ENCODE measurements at places on chromosomes 13 and 19.

DNA sequence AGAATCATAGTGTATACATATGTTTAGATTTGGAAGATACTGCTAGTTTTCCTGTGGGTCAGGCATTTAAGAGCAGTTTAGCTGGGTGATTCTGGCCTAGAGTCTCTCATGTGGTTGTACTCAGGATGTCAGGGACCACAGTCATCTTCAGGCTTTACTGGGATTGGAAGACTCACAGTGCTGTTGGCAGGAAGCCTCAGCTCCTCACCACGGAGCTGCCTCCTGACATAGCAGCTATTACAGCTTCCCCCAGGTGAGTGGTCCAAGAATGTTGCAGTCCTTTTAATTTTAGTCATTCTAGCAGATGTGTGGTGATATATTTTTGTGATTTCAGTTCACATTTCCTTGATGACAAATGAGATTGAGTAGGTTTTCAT is 16.9 kb upstream of the GPR18 start:
- no peak for DNase-seq

GRCh38 chr19:36060430-36060829 is 5.7 kb downstream of the WDR62 start:
- no peak for DNase-seq

GRCh38 chr13:26653310-26653709 is 95.8 kb downstream of the WASF3 start:
- no peak for DNase-seq

DNA sequence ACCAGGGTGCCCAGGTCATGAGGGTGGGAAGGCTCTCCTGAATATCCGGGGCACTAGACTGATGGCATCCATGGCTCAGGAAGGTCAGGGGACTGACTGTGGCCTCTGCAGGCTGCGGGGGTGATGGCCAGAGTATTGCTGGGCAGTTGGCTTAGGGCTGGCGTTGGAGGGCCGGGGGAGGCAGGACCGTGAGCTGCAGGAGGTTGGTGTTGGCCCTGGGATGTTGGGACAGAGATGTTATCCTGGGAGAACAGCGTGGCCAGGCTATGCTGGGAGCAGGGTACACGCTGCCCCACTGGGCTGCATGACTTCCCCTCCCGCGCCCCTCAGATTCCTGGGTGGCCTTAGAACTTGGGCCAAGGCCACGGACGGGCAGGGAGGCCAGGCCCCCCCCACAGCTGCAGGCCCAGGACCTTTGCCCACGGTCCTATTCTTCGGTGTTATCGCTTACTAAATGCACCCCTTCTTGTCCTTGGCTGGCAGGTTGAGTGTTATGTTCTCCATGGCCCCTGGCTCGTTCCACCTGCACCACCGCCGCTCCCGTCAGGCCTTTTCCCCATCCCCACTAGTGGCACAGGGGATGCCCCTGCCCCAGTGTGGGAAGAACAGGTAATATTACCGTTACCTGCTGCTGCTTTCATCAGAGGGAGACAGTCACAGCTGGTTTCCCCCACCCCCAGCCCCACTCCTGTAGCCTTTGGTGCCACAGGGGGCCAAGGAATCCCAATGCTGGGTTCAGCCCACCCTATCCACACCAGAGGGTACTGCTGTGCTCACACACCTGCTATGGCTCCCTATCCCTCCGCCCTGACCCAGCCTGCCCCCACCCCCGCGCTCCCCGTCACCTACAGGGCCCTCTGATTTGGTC is 3.2 kb upstream of the ISYNA1 start:
- no peak for DNase-seq

DNA sequence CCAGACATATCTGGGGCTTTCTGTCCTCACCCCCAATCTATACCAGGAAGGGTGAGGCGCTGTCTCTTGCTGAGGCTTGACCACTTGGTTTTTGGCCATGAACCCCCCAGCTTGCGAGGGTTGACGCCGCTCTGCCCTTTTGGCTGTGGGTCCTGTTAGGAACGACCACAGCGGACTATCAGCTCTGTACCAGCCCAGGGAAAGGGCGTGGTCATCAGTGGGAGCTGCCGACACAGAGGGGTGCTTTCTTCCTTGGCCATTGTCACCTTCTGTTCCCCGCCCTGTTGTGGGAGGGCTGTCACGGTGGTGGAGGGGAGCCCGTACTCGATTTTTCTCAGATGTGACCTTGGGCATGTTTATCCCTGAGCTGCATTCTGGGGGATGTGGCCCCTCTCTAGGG is 5.7 kb downstream of the DCAF15 start:
- DNase-seq = no peak

DNA sequence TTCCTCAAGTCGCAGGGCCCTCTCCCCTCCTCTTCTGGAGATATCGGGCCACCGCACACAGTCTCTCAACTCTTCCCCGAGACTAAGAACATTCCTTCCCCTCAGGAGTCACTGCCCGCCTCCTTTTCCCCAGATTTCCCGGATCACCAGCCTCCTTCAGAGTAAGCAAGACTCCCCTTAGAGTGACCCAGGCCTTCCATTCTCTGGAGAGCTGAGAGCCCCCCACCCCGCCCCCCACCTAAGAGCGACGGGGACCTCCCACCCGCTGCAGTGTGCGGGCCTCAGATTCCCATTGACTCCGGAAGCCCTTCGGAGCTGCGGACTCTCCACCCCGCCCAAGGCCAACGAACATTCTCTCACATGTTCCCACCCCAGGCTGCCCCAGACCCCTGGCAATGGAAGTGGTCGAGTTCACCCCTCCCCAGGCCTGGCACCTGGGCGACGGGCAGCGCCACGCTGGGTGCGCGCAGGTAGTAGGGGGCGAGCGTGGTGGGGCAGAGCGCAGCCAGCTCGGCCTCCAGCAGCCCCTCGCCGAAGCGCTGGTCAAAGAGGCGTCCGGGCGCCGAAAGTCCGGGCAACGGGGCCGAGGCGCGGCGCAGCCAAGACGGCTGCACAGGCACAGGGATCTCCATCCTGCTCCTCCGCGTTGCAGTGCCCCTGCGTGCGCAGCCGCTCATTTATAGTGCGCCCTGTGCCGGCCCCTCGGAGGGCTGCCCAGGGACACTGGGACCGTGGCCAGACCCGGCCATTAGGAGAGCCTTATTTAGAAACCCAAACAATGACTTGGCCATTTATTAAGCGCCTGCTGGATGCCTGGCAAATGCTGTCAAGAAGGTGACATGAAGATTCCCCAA is at the start of gene HSPB6:
HSPB6 (minus strand) TSS at position 653 of the 854 bp plus-strand sequence; CDS start at position 632, 21 bp downstream.
- DNase-seq = peak; percentile 78

GRCh38 chr13:29439601-29440388 is 155.7 kb downstream of the SLC7A1 start:
- DNase-seq = no peak

DNA sequence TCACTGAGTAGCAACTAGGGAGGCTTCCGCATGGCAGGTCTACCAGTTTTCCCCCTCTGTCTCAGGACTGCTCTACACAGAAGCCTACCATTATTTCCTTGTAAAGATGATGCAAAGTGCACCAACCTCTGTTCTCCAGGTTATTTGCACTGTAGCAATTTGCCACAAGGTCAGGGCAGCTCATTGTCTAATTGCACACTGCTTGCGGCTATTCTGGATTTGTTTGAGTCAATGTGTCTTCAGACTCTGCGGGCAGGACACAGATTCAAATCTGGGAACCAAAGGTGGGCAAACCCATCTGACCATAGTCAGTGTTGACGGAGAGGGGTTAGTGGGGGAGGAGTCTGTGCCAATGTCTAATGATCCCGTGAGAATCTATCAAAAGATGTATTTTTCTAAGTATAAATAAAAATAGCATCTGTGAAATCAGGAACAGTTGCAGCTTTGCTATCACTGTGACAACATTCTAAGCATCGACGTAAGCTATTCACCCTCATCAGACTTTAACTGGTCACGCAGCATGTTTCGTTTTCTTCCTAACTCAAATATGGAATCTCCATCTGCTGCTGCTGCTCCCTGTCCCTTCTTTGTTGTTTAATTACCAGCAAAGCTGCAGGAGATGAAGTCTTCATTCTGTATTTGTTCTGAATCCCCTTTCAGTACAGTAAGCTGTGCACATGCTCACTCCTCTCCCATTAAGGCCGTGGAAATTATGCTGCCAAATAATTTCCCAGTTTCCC is 26.4 kb downstream of the CYSLTR2 start:
- DNase-seq = no peak

GRCh38 chr13:41065078-41065477 is 3.8 kb downstream of the WBP4 start:
- DNase-seq = no peak

GRCh38 chr13:48333976-48334375 is 30.4 kb downstream of the RB1 start:
- no peak for DNase-seq

DNA sequence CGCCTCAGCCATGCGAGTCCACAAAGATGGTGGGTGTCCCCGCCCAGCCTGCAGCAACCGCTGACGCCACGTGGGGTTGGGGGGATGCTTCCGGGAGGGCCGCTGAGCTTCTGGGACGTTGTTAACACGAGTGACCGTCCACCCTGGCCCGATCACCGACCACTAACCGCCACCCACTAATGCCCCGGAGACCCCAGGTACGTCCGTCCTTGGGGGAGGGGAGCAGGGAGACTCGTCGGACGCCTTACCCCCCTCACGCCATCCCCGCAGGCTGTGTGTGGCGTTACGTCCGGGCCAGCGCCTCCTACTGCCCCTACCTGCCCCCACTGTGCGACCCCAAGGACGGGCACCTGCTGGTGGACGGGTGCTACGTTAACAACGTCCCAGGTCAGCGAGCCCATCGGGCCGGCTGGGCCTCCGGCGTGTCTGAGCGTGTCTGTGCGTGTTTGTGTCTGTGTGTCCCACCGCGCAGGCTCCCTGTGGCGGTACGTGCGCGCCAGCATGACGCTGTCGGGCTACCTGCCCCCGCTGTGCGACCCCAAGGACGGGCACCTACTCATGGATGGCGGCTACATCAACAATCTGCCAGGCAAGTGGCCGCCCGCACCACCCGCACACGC is 21.3 kb downstream of the PNPLA6 start:
- no peak for DNase-seq

DNA sequence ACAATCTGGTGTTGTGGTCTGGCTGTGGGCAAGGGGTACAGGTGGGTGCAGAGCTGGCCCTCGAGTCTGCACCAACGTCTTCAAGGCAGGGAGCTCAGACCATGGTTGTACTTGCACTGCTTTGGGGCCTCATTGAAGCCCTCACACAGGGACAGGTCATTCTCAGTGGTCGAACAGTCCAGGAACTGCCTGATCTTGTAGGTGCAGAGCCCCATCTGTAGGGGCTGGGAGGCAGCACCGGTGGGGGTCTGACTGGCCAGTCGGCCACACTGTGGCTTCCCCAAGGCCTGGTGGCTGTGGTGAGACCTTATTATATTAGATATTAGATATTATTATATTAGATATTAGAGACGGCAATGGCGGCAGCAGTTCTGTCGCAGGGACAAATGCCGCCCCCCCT is 14.0 kb downstream of the S1PR2 start:
- DNase-seq = no peak

DNA sequence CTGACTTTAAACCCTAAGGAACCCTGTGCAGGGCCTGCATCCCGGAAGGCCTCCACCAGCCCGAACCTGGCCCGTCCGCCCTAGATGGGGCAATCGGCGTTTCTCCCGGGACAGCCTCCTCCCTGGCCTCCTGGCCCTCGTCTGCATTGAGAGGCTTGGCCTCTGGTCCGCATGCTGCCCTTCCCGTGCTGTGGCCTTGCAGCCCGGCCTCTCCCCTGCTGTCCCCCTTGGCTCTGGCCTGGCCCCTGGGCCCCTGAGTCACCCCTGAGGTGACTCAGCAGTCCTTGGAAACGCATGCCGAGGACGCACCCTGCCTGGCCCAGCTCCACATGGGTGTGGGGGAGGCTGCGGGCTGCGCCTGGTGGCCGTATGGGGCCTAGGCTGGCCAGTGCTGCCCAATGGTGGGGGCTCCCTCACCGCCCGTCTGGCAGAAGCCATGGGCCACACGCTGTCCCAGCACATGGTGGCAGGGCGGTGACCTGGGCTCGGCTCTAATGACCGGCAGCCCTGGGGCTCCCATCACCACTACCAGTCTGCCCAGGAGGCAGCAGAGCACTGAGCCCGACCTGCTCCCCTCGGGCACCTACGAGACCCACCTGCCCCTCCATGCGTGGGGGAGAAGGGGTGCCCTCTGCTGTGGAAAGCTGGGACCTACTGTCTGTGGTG is 25.7 kb downstream of the SH3GL1 start:
- DNase-seq = no peak

DNA sequence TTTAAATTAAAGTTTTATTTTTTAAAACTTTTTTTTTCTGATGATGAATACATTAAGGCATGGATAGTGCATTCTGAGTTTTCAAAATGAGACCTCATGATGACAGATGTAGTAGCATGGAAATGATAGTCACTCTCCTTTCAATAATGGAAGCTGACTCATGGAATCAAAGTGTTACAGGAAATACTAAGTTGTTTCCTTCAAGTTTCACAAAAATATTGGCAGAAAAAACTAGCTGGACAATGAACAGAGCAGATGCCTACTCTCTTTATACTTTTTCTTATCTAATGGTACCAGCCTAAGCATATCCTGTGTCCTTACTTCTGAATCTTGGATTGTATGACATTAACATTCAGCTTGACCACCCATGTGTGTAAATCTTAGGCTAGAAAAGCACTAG is 1337.3 kb downstream of the PCDH9 start:
- no peak for DNase-seq

- DNase-seq = peak; percentile 57
Observed at GRCh38 chr13:109651854-109652253, 134.5 kb downstream of the IRS2 start.

- no peak for DNase-seq
Observed at GRCh38 chr13:99800011-99800410, 171.6 kb downstream of the ZIC5 start.

DNA sequence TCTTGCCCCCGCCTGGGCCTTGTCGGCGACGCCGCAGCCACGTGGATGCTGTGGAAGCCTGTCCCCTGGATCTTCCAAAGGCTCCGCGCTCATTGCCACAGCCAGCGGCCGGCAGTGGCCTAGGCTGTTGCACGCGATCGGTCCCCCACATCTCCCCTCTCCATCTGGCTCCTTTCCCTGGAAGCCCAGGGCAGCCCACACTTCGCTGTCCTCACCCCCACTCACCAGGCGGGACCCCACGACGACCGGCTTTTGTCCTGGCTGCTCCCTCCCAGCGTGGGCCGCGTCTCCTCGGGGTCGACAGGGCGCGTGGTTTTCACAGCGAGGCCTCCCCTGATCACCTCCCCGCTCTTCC is 605 bp upstream of the TEX30 start:
- no peak for DNase-seq

DNA sequence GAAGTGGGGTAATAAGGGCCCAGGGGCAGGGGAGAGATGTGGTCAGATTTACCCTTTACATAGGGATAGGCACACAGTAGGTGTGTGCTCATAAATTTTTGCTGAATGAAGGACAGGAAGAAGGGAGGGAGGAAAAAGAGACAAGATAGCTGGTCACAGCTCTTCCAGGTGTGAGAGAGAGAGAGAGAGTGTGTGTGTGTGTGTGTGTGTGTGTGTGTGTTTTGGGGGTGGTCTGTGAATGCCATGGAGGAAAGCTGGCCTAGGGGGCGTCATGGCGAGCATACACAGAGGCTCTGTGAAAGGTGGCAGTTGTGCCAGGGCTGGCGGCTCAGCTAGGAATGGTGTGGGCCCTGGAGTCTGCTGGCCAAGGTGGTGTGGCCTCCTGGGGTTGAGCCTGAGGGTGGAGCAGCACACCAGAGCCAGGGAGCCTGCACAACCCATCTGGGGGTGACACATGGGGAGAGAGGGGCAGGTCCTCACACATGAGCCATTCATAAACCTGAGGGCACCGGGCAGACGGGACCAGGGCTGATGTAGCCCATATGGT is 6.0 kb upstream of the PRX start:
- DNase-seq = no peak

GRCh38 chr13:113121183-113121927 is 1.2 kb upstream of the F10 start:
- peak; percentile 20 for DNase-seq

Measured in left lung (tissue), 14 donors.